ENCODE measurements at places on chromosomes 2 and 18.

DNA sequence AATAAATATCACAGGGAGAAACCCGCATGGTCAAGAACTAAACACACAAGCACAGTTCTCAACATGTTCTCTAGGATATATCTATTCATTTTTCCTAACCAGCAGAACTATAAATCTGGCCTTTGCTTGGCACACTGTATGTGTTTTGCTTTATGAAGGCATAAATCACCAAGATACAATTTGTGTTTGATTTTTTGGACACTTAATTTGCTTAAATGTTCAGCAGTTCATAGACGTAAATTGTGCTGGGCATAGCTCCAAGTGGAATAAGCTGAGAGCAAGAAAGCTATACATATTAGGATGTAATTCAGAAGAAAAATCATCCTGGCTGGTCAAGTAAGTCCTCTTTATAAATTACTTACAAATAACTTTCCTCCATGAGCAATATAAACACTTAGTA is 341.5 kb upstream of the ATP5MC3 start:
- no peak for DNase-seq

- no peak for DNase-seq
These were observed 167.8 kb downstream of the BCL11A start for GRCh38 chr2:60385648-60386047.

GRCh38 chr2:232049350-232049749 is 87.8 kb downstream of the DIS3L2 start:
- no peak for DNase-seq

DNA sequence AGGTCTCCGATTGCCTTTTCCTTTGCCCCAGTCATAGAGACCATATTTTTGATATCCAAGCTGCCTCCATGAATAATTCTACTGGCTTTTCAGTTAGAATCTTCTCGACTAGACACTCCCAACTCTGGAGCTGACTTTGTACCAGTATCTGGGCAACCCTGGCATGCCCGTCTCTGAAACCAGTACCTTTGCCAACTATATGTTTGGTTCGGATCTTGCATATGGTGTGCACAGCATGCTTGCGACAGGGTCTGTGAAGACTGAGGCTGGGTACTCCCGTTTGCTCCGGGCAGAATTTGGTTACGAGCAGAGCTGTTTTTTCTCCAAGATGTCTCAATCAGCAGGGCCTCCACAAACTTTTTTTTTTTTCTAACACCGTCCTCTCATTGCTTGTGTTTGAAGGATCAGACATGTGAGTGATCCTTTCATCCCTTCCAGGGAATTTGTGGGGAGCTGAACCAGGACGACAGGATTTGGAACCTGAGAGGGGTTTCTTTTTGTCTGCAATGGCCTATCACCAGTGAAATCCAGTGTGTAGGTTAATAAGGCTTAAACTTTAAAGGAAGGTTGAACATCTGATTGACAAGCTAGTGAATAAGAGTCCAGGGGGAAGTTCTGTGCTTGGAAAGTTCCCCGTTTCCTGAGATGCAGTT is 322.3 kb downstream of the MYCN start:
- DNase-seq: no peak

DNA sequence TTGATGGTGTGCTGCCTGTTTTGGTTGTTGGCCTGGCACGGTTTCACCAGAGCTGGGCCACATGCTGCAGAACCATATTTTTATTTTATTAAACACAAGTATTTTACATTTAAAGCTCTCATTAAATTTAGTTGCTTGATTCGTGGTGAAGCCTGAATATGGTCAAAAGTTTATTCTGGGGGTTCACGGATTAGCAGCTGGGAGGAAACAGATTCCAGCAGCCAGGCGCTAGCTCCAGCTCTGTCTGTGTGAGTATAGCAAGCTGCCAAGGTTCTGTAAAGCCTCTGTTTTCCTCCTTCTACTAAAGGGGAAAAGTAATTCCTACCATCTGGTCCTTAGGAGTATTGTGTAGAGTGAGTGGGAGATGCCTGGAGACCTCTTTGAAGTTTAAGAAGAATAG is 22.5 kb downstream of the GATA6 start:
- no peak for DNase-seq

DNA sequence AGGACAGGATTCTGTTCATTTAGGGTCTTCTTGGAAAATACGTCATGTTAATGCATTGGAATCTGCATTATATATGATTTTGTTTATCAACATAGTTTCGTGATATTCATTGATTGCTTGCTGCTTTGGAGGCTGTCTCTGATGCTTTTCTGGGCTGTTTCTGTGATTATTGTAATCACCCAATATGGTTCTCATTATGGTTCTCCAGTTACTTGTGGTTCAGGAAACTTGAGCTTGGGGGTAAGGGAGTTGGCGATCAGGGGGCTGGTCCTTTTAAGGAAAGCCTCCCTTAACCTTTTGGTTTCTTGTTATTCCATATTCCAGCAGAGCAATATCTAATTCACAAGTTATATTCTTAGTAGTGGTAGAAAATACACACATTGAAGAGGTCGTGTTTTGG is 17.4 kb upstream of the STON1 start:
- DNase-seq: no peak

- no peak for DNase-seq
These were observed 55.7 kb downstream of the COA5 start for GRCh38 chr2:98552499-98553179.

DNA sequence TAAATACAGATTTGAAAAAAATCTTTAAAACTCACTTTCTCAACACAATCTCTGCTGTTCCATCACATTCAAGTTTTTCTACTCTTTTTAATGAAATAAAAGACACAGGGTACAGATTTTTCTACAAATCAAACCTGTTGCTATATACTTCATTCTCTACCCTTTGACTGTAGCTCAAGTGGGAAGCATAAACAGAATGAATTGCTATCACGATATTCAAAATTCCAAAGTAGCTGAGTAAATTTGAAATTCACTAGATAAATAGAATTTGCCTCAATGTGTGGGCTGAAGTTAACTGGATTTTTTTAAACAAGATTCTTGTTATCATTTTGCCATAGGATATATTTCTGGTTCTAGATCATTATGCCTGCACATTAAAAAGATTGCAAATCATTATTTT is 185.9 kb downstream of the ZNF521 start:
- DNase-seq: no peak

GRCh38 chr2:117618607-117619006 is 195.9 kb upstream of the DDX18 start:
- no peak for DNase-seq

DNA sequence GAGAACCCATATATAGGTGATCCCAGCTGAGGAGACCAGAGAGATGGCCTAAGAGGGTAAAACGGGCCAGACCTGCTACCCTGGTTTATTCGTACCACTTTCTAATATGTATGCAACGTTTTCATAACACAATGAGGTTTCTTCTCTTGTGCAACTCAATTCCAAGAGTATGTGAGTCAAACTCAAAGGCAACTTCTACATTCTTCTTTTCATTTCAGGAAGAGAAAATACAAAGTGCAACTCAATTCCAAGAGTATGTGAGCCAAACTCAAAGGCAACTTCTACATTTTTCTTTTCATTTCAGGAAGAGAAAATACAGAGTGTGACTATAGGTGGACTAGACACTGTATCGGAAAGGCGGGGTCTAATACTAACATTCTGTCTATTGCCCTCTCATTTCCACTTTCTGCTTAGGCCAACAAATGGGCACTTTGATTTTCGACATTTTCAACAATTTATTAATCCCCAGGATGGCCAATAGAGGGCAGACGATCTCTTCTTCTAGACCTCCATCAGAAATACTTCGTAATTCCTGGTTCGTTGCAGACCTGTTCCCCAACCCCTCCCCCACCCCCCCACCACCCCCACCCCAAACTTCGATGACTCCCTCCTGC is 3.7 kb upstream of the CRIM1 start:
- no peak for DNase-seq

- no peak for DNase-seq
These were observed 177.1 kb upstream of the NOL4 start for GRCh38 chr18:34401775-34402174.

DNA sequence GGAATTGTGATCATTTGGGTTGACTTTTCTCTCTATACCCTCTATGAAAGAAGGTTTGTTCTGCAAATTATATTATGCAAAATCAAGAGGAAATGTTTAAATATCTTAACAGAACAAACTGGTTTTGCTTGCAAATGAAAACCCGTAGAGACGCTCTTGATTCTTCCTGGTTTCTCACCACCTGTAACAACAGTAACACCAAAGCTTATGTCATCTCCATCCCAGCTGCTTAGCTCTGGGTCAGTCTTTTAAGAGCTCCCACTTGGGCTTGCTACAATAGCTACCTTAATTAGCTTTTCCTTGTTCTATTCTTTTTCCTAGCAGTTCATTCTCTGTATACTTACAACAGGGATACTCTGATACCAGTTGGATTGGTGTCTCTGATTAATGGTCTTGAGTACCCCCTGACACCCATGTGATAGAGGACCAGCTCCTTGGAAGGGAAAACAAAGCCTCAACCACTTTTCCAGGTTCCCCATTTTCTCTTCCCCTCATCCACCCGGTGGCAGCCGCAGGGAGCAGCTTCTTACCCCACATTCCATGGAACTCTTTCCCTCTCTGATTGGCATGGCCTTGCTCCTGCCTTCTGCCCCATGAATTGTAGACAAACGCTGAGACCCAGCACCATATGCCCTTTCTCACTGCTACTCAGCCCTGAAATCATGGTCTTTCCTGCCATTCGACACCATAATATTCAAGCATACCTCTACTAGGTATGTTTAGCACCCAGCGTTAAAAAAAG is 27.7 kb downstream of the TMEM182 start:
- DNase-seq: no peak

- no peak for DNase-seq
These were observed 126.0 kb downstream of the ZFP36L2 start for GRCh38 chr2:43100362-43100882.

GRCh38 chr2:201500534-201500933 is 49.0 kb downstream of the STRADB start:
- DNase-seq: no peak

DNA sequence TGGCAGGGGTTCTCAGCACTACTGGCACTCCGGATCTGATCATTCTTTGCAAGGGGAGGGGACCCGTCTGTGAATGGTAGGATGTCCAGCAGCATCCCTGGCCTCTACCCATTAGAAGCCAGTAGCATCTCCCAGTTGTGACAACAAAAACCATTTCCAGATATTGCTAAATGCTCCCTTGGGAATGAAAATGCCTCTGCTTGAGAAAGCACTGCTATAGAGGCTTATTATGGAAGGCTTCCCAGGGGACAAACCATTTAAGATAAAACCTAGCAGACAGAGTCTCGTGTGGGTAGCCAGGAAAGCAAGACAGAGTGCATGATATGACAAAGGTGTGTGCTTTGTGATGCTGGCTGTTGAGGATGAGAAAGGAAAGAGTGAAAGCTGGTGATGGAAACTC is 273.7 kb downstream of the TMX3 start:
- DNase-seq: no peak

DNA sequence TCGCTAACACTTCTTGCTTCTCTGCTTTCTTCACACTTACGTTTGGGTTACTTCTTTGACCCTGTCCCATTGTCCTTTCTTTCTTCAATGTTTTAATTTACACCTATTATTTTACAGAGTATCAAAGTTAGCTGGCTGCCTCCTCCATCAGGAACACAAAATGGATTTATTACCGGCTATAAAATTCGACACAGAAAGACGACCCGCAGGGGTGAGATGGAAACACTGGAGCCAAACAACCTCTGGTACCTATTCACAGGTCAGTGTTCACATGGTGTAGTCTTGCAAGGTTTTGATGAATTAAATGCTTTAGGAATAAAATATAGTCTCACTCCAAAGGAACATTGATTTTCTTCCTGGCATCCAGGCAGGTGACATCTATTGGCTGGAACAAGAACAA is 919.0 kb downstream of the MBD2 start:
- no peak for DNase-seq

DNA sequence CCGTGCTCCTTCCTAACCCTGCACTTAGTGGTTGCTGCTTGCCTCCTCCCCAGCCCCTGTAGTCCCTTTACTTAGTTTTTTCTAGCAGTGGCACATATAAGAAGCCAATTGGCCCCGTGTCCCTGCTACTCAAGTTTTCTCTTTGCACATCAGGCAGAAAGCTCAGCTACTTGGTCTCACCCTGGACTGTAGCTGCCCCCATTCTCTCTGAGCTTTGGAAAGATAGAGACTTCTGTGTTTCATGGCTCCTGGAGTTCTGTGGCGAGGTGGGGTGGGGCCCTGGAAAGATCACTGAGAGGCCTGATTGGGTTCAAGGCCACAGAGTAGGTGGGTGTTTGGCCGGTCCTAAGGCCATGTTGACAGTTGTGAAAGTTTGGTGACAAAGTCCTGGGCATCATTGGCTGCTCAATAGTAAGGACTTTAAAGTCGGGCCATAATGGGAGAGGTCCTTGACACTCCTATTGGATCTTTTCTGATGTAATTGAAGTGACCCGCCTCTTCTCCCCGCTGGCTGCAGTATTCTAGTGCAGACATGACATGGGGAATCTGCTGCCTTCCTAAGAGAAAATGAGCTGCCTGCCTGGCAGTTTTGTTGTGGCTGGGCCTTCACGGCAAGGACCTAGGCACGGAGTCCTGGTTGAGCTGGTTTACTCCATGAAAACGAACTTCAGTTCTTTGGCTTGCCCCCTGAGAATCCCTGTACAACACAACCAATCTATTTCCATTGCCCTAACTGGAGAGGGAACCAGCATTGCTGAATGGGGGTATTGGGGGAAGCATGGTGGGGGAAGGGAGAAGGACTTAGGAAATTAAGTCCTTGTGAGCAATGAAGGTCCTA is 26.2 kb upstream of the CYP27A1 start:
- no peak for DNase-seq

DNA sequence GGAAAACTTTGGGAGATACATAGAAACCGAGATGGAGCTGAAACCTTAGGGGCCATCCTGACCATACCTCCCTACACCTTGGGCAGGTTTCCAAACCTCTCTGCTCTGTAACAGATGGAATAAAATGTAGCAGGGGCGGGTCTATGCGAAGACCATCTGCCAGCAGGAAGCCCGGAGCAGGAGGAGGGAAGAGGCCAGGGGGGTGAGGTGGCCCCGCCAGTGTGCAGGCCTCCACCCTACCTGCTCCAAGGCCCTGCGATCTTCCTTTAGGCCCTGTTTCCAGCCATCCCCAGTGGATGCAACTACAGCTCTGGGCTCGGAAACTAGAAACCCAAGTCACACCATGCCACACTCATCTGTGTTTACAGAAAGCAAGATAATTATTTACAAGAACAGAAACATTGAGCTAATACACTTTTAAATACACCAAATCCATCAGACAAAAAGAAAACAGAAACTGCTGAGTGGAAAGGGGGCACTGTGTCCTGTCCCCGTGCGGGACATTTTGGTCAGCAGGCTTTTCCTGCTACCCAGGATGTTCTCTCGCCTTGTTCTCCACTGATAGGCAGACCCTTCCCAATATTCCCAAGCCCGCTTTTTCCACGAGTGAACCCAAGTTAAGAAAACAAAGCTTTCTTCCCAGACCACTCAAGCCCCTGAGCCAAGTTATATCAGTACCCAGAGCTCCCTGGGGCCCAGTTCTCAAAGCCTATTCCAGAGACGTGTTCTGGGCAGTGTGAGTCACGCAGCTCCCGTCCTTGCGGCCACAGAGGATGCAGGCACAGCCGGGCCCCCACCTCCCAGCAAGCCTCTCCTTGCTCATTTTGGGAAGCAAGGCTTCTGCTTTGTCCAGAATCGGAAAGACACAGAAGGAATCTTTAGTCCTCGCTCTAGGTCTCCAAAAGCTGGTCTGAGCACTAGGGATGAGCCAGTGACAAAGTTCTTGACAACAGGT is 17.3 kb downstream of the CIB4 start:
- no peak for DNase-seq

- DNase-seq: no peak
These were observed 166.4 kb downstream of the TMEM247 start for GRCh38 chr2:46645681-46646162.
